Stimulated activated CD8-positive, alpha-beta memory T cell treated with anti-CD3 and anti-CD28 coated beads, Interleukin-4, amount 100 ng/mL, for 1 hour (primary cell): ENCODE measurements at places on chromosomes 11 and 22.

DNA sequence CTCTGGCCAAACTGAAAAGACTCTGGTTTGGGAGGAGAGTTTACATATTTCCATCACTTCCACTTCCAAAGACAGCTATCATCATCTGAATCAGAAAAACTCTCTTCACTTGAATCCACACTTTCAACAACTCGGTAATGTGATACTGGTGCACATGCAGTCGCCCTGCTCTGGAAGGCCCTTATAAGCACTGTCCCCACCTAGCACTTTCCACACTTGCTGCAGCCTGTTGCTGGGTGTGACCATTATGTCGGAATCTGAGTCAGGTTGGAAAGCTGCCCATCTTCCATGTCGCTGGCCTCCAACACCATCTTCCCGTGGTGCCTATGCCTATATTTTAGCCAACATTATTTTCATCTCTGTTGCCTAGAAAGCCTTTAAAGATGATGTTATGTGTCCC, 1.1 kb upstream of the OR10A5 start:
- DNase-seq: no peak

GRCh38 chr22:26045051-26045450, 124.2 kb upstream of the SEZ6L start:
- no peak for DNase-seq

DNA sequence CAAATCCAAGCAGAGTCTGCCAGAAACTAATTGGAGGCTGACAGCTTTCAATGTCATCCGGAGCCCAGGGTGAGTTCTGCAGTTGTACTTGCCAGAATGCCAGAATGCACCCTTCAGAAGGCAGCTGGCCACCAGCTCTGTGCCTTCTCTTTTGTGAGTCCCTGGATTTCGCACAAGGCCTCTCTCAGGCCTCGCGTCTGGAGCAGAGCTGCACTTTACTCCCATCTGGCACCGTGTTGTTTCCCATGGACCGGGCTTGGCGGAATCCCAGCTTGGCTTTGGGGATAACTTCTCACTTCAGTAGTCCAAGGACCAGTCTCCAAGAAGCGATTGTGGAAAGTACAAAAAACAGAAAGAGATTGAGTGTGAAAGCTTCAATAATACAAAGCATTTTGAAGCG, 451.3 kb upstream of the KIRREL3 start:
- no peak for DNase-seq

DNA sequence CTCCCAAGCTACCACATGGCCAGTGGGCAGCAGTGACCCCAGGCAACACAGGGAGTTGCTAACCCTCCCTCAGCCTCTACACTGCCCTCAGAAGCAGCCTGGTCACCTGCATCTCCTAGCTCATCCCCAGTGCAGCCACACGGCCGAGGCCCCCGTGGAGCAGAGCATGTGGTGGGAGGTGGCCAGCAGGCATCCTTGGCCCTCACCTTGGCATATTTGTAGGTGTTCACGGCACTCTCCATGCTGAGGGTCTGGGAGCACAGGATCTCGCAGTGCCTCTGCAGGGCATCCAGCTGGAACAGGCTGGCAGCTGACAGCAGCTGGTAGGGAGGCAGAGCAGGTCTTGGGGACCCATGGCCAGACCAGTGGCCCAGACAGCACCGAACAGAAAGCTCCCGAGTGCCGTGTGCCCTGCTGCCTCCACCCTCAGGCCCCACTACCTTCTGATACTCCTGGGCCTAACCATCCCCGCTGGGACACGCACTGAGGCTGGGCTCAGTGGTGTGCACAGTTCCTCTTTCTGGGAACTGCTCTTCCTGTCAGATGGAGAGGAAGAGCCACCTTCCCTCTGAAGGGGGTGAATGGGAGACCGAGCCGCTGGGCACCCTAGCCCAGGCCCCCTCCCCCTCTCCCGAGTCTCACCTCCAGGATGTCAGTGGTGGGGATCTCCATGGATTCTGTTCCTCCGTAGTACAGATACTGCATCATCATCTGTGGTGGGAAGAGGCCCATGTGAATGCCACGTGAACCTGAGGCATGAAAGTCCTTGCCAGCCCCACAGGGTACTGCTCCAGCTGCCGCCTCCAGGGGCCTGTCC, 48.8 kb downstream of the NAT10 start:
- no peak for DNase-seq

- no peak for DNase-seq
These were observed 16.1 kb downstream of the BIK start for GRCh38 chr22:43126501-43127165.

- no peak for DNase-seq
These were observed 21.6 kb downstream of the ANO1 start for GRCh38 chr11:70099578-70100279.

GRCh38 chr11:113176599-113177360, 137.6 kb upstream of the TTC12 start:
- no peak for DNase-seq

- no peak for DNase-seq
These were observed 18.7 kb downstream of the MFNG start for GRCh38 chr22:37467391-37467955.

- DNase-seq: no peak
These were observed 111.3 kb upstream of the MTMR2 start for GRCh38 chr11:96035031-96035739.

DNA sequence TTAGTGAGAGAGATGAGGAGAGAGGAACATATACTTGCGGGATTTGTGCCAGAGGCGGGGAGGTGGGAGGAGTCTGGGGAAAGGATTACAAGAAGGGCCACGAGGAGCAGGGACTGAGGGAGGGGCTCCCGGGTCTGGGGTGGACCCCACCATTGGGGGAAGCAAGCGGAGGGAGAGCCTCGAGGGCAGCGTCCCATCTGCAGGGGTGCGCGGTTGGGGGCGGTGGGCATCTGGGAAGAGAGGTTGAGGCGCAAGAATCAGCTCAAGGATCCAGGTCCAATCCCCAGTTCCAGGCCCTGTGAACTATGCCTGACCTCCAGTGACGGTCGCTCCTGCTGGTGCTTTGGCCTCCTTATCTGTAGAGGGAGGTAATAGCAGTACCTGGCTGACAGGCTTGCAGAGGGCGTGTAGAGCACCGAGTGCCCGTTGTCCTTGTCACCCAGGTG, 38.0 kb downstream of the ADAMTS15 start:
- no peak for DNase-seq

GRCh38 chr11:108654994-108655631, 9.8 kb upstream of the DDX10 start:
- no peak for DNase-seq

- no peak for DNase-seq
These were observed 7.5 kb upstream of the CDKN1C start for GRCh38 chr11:2892967-2893528.

DNA sequence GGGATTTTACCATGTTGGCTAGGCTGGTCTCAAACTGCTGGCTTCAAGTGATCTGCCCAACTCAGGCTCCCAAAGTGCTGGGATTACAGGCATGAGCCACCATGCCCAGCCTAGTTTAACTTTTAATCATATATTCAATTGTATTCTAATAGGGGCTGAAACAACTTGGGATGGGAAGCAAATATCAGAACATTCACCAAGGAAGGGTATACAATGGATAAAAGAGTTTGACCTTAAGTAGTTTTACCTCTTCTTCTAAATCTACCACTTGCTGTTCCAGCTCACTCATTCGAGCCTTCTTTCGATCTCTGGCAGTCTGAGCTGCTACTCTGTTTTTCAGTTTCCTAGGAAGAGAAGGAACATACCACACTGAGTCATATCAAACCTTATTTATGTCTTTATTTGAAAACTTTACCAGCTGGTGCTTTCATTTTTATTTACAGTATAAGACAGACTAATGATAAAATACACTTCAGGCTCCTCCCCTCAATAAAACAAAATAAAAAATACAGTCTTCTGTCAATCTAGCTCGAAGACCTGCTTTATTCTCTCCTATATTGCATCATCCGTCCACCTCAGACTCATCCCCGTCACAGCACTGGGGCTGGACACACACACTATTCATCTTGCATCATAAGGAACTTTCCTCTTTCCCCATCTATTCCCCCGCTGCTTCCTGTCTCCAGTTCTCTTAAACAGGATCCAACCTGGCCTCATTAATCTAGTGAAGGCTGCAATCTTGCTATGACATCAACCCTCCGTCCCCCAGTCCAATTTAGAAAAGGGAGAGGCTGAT, 1.4 kb downstream of the XBP1 start:
- no peak for DNase-seq

DNA sequence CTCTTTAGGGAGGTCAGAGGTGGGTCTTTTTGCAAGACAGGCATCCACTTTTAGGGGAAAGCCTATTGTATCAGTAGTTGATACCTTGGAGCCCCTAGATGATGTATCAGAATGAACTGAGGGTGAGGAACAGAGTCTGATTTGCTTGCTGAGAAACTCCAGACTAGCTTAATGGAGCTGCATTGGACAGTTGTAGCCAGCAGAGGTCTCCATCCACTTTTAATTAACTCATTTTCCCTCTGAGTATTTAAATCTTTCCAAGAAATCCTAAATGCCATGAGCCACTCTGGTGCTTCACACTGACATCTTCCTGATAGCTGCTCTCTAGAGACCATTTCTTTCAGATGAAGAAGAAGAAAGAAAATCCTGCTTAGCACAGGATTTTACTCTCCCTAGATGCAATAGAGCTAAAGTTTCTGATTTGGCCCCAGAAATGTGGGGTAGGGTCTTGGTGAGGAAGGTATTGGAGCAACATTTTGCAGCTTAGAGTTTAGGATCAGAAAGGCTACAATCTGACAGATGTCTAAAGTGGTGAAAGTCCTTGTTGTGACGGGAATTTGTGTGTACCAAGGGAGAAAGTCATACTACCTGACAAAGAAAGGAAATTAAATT, 38.0 kb downstream of the EXT2 start:
- DNase-seq: no peak

- no peak for DNase-seq
These were observed 14.6 kb upstream of the ADSL start for GRCh38 chr22:40331706-40332105.

DNA sequence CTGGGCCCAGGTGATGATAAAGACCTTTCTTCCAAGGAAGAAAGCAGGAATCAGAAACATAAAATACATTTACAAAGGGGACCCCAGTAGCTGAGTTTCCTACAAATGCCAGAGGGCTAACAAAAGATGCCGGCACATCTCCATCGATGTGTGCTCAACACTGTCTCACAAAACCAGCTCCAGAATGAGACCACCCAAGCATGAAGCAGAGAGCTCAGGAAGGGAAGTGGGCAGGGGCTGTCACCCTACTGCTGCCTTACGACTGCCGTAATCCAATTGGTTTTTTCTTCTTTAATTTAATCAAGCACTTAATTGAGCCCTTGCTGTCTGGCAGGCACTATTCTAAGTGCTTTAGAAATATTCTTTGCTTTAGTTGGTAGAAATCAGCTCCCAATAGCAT, 26.1 kb downstream of the SMCO4 start:
- no peak for DNase-seq

- DNase-seq: no peak
These were observed 120.9 kb upstream of the B3GAT1 start for GRCh38 chr11:134532921-134533421.

DNA sequence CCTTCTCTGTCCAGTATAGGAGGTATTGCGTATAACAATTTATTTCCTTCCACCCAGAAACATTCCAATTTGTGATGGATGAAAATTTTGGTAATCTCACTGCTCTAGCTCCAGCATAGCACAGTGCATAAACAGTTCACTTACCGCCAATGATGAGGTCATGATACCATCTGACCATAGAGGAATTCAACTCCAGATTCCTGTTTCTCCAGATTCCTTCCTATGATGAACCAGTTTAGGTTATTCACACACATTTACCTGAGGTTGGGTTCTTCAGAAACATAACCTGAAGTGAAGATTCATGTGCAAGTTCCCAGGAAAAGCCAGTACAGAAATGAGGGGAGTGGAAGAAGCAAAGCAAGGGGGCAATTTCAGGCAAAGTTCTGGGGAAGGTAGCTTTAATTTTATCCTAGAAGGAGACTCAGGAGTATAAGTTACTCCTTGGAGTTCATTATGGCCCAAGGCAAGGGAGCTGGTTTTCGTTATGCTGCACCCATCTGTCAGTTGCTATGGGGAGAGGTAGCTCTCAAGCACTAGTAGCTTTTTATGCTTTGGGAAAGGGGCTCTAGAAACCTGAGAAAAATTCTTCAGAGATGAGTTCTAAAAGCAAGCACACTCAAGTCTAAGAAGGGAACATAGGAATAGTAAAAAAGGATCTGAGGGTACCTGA, 121.6 kb downstream of the CASP12 start:
- DNase-seq: no peak

DNA sequence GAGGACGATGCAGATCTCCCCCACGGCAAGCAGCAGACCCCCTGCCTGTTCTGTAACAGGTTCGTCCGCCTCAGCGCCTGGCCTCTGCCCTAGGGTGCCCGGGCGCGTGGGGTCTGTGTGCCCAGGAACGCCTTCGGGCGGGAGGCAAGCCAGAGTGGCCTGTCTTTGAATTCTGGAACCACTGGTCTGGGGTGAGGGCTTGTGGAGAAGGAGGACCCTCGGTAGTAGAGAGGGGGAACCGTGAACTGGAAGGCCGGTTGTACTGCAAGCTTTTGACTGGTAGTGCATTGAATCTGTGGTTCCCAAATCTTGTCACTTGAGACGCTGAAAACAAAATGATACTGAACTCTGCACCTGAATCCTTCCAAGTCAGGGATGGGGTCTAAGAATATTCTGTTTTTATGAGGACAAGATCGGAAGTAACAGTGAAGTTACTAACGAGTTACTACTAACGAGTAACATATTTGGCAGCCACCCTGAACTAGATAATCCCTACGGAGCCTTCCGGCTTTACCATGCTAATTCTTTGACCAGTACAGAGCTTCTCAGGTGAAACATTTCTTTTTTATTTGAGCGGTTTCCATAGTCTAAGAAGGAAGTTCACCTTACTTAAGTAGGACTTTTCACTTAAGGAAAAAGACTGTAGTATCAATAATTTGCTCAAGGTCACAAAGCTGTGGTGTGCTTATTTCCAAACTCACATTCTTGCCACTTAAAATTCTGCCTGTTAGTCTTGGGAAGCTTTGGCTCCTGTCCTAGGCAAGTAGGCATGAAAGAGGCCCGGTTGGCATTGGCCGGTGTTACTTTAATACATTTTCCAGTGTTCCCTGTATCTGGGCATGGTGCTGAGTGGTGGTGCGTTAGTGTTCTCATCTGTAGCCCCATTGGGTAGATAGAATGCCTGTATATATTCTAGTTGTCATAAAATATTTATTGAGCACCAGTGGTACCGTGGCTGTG, 860 bp downstream of the PRMT3 start:
- DNase-seq: no peak

GRCh38 chr11:128412847-128413791, 174.2 kb downstream of the ETS1 start:
- DNase-seq: no peak

- no peak for DNase-seq
These were observed 3.5 kb downstream of the MUC5B start for GRCh38 chr11:1226226-1226985.

DNA sequence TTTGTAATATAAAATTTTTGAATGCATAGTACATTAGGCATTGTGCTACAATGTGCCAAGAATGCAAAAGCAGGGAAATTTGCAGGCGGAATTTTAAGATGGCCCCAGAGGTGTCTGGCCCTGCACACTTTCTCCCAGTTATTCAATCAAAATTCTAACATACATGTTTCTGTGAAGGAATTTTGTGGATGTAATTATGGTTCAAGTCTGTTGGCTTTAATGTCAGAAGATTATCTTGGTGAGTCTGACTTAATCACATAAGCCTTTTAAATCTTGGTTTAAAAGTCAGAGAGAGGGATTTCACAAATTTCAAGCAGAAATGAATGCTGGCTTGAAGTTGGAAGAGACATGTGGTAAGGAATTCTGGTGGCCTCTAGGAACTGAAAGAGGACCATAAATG, 423.4 kb upstream of the CCDC179 start:
- DNase-seq: no peak

- DNase-seq: no peak
These were observed 27.5 kb downstream of the ARVCF start for GRCh38 chr22:19988965-19989724.
